GM20000 (cell line): ENCODE measurements at places on chromosomes 7 and 10.

GRCh38 chr10:16195178-16195769 is 241.5 kb upstream of the PTER start:
- no peak for DNase-seq

- no peak for DNase-seq
These were observed 68.8 kb upstream of the WDR11 start for GRCh38 chr10:120782336-120782735.

GRCh38 chr10:121326905-121327304 is 271.3 kb downstream of the FGFR2 start:
- no peak for DNase-seq

DNA sequence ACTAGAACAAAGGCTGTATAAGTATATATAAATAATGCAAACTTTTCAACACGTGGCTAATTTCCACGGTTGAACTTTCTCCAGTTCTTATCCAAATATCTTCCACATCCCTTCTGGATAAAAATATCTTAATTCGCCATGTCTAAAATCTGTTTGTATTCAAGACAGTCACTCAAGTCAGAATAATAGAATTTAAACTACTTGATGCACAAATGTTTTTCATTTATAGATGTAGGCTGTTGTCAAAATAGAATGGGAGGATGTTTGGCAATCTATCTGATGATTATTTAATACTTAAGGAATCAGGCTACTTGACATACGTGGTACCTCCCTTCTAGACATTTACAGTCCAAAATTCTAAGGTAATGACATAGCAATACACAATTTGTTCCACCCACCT is 204.3 kb downstream of the TWIST1 start:
- no peak for DNase-seq

- no peak for DNase-seq
These were observed 331.1 kb upstream of the KIAA1217 start for GRCh38 chr10:23877791-23878320.
